H54 (cell line): ENCODE measurements at places on chromosomes 6 and 20.

GRCh38 chr6:130164251-130164650 lies 58.5 kb downstream of the SAMD3 start:
- no peak for DNase-seq

- no peak for DNase-seq
These were observed 1.2 kb upstream of the RBM38 start for GRCh38 chr20:57389695-57390603.

GRCh38 chr6:11392778-11393507 lies 144.6 kb upstream of the TMEM170B start:
- no peak for DNase-seq

GRCh38 chr6:138377844-138378243 lies at the start of gene SMIM28:
TSS of gene SMIM28 (plus strand) at chr6:138377905. CDS start at chr6:138378073, 168 bp downstream.
- DNase-seq = no peak
